ENCODE measurements at places on chromosomes 13 and 19.

DNA sequence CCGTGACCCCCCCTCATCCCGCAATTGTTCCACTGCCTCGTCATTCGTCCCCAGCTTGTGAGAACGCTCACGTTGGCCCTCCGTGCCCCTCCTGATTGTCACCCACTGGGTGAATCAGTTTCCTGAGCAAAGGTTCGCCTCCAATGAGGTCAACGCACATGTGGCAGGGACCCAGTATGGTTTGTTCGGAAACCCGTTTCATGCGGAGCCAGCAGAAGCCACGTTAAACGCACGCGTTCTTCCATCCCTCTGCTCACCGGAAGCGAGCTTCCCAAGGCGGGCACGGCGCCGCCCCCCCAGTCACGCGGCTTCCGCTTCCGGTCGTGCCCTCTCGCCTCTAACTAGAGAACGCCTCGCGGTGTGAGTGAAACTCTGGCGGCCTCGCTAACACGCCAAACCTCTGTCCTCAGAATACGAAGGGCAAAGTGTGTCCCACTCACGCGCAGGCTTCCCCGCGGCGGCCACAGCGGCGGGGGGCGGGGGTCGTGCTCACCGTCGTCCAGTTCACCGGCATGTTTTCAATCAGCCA, 18.0 kb upstream of the CFAP97D2 start:
- no peak for DNase-seq

GRCh38 chr19:31387717-31388301, 38.6 kb upstream of the TSHZ3 start:
- DNase-seq = no peak

- DNase-seq = no peak
Observed at GRCh38 chr13:47846886-47847285, 154.2 kb downstream of the SUCLA2 start.

DNA sequence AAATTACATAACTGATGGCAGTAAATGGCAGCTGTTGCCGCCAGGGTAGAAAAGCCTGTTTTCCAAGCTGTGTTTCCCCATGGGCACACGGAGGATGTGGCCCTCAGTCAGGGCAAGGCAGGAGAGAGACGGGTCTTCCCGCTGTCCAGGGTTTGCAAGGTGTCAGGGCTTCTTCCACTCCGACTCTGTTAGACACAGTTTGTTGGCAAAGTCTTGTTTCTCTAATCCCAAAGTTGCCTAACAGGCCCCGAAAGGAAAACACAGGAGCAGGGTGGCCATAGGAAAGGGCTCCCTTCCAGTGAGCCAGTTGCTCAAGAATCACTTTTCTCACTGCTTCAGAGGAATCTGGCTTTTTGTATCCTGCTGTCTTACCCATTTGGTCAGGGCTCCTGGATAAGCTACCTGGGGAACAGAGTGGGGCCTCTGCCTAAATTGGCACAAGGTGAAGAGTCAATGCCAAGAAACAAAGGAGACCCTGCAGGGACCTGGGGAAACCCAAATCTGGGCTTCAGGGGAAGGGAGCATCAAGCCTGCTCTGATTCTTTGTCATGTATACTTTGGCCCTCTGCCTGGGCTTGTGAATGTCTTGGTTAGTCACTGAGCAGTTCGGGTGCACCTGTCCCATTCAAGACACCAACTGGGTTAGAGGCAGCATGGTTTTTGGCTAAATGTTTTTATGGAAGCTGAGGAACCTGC, 29.0 kb upstream of the CXCL17 start:
- no peak for DNase-seq

DNA sequence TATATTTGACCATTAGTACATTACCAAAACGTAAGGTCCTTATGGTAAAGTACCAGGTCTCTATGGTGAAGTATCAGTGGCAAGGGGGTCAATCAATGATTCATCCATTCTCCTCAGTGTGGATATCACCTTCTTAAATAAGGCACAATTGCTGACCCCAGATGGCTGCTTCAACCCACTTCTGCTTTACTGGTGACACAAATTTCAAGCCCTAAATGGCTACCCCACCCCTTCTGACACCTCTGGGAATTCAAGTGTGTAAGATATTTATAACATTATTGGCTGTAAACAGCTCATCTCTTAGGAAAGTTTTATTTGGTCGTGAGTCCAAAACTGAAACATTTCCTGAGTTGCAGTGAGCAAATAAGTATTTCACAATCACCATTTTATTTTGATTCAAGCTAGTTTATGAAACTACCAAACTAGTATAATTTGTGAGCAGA, 7.9 kb upstream of the WBP4 start:
- no peak for DNase-seq

- DNase-seq = no peak
Observed at GRCh38 chr19:30692181-30692811, 320.1 kb downstream of the ZNF536 start.

Measured in stimulated activated CD4-positive, alpha-beta T cell treated with anti-CD3 and anti-CD28 coated beads, Interleukin-1b, Interleukin-23, amount 100 ng/mL, for 1 hour (primary cell).